ENCODE measurements at places on chromosomes 4 and X. TPM values are rescaled to one million over a fixed set of nuclear protein-coding genes. Genes with fewer than 3 reads are reported as not detected.

WDFY3 gene
- total RNA-seq = not detected

SCML2 gene
- total RNA-seq = 2.2 TPM

ZNF141 gene
- 31.5 TPM for total RNA-seq

DNA sequence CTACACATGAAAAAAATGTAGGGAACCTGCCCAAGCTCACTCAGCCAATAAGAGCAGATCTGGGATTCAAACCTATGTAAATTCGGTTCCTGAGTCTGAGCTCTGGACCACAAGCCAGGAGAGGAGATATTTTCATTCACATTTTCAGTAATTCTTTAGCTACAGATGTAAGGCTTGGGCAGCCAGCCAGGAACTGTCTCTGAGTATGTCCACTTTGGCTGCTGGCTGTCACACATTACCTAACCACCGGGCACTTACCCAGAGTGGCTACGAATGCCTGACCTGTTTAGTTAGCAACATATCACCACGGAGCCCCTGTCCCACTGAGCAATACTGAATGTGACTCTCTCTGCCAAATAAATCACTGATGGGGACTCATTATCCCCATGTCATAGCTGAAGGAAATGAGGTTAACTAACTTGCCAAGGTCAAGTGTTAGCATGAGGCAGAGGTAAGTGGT, 15.3 kb downstream of the USP46 start:
- H3K27me3 ChIP-seq = no peaks in the 10 kb centered on the region
- H3K36me3 ChIP-seq = no peaks in the 10 kb centered on the region
- no peak overlapping the region for H3K27ac ChIP-seq
- H3K4me1 ChIP-seq = no peaks in the 10 kb centered on the region
- DNase-seq = no peak
- H3K4me3 ChIP-seq = no peak overlapping the region

GRCh38 chr4:182286035-182286434, 42.8 kb downstream of the TENM3 start:
- H3K4me1 ChIP-seq = no peaks in the 10 kb centered on the region
- no peaks in the 10 kb centered on the region for H3K27me3 ChIP-seq
- DNase-seq = no peak
- no peaks in the 10 kb centered on the region for H3K36me3 ChIP-seq

GRCh38 chr4:25993395-25994185, 79.6 kb downstream of the SMIM20 start:
- no peak for DNase-seq
- peaks cover 8% of the 10 kb centered on the region for H3K27me3 ChIP-seq
- no peaks in the 10 kb centered on the region for H3K36me3 ChIP-seq
- peaks cover 3% of the 10 kb centered on the region for H3K4me1 ChIP-seq
- H3K4me3 ChIP-seq = no peak overlapping the region
- H3K27ac ChIP-seq = no peak overlapping the region

DNA sequence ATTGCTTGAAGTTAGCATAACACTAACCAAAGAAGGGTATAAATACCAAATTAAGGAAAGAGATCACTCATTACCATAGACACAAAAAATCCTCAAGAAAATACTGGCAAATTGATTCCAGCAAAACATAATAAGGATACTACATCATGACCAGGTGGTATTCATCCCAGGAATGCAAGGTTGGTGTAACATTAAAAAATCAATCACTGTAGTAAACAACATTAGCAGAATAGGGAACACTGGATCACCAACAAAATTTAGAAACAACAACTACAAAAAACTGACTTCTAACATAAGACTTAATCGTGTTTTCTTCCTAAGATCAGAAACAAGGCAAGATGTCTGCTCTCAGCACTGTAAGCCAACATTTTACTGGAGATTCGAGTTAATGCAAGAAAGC, 14.1 kb downstream of the GAK start:
- H3K36me3 ChIP-seq = peaks cover 41% of the 10 kb centered on the region
- DNase-seq = no peak
- peaks cover 50% of the 10 kb centered on the region for H3K4me1 ChIP-seq

- no peaks in the 10 kb centered on the region for H3K36me3 ChIP-seq
- no peak overlapping the region for H3K27ac ChIP-seq
These were observed 2067.3 kb upstream of the AGA start for GRCh38 chr4:179509489-179509888.
